Right ventricle myocardium superior (tissue), 1 donor: ENCODE measurements at places on chromosomes 4 and X. TPM values are rescaled to one million over a fixed set of nuclear protein-coding genes. Genes with fewer than 3 reads are reported as not detected.

GRCh38 chr4:185542626-185543315, 7.5 kb upstream of the PDLIM3 start:
- DNase-seq, result peak; percentile 81

TEX13B gene
- total RNA-seq, result not detected

CHM gene
- total RNA-seq, result 14.5 TPM

CLGN gene
- 77.8 TPM for total RNA-seq

- peak; percentile 60 for DNase-seq
Measured at GRCh38 chrX:154046031-154046781, 26.5 kb upstream of the IRAK1 start.

NDST3 gene
- total RNA-seq, result not detected

- peak; percentile 60 for DNase-seq
Measured at GRCh38 chrX:40096395-40097091, 1.2 kb downstream of the BCOR start.

PPBP gene
- 0.32 TPM for total RNA-seq
